M059J (cell line): ENCODE measurements at places on chromosomes 12 and 14. TPM values are rescaled to one million over a fixed set of nuclear protein-coding genes. Genes with fewer than 3 reads are reported as not detected.
A peak's percentile ranks its signal among the peaks of the same experiment; 100 is the strongest.

DNA sequence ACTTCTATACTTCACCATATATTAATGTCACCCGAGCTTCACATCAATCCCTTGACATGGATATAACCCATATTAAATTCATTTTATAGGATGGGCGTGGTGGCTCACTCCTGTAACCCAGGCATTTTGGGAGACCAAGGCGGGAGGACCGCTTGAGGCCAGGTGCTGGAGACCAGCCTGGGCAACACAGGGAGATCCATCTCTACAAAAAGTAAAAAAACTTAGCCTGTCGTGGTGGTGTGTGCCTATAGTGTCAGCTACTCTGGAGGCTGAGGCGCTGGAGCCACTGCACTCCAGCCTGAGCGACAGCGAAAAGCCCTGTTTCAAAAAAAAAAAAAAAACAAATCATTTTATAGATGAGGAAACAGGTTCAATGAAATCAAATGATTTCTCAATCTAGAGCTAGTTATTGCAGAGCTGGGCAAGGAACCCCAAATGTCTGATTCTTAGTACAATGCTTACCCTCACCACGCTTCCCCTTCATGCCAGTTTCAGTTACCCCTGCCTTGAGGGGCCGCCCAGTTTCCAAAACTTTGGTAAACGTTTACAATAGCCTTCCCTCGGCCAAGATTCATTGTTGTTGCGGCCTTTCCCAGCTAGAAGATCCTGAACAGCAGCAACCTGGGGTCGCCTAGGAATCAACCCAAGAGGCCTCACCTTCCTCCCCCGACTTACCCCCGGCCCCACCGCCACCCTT lies 751 bp downstream of the PSMB5 start:
- DNase-seq: no peak

- DNase-seq: peak; percentile 49
Measured at GRCh38 chr14:99604766-99605298, 825 bp upstream of the CCDC85C start.

- no peak for DNase-seq
Measured at GRCh38 chr14:29821661-29822429, 105.8 kb downstream of the PRKD1 start.

The CEBPE gene
- not detected in 2 replicates for total RNA-seq

The TECPR2 gene
- 4.4 and 6.2 TPM in 2 replicates for total RNA-seq

- no peak for DNase-seq
Measured at GRCh38 chr12:38961683-38962082, 56.3 kb upstream of the CPNE8 start.

DNA sequence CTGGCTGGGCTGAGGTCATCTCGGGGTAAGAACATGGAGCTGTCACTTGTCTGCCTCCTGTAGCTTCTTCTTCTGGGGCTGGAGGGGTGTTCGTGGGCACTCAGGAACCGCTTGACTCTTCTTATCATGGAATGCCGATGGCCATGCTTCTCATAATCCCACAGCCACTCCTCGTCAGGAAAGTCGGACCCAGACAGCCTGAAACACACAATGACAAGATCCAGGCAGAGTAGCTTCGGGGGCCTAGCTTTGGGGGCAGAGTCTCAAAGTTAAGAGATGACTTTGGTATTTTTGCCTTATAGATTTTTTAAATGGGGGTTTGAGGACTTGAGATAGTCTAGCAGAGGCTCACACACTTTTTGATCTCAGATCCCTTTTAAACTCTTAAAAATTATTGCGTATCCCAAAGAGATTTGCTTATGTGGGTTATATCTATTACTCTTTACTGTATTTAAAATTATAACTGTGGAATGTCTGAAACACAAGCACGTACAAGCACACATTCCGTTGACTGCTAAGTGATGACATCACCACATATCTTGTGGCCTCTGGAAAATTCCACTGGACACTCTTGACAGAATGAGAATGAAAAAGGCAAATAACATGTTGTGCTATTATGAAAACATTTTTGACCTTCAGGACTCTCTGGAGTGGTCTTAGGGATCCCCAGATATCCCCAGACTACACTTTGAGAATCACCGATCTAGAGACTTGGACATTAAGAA lies 43.3 kb downstream of the BEST3 start:
- DNase-seq: peak; percentile 85

DNA sequence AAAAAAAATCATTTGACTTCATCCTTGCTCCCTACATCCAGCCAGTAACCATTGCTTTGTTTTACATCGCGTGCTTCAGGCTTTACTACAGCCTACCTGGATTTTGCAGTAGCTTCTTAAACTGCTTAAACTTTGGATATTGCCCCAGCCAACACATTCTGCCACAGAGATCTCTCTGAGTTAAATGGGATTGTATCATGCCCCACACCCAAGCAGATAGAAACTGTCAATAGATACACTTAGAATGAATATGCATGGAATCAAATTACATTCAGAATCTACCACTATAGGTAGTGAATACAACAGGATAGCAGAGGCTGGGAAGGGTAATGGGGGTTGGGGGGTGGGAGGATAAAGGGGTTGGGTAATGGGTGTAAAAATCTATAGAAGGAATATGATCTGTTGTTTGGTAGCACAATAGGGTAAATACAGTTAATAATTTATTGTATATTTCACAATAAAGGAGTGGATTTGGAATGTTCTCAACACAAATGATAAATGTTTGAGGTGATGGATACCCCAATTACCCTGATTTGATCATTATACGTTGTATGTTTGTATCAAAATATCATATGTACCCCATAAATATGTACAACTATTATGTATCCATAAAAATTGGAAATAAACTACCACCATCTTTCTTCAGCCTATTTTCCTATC lies 2.7 kb upstream of the MYRFL start:
- DNase-seq: no peak

GRCh38 chr14:69313176-69313575 lies 53.2 kb downstream of the GALNT16 start:
- DNase-seq: no peak

DNA sequence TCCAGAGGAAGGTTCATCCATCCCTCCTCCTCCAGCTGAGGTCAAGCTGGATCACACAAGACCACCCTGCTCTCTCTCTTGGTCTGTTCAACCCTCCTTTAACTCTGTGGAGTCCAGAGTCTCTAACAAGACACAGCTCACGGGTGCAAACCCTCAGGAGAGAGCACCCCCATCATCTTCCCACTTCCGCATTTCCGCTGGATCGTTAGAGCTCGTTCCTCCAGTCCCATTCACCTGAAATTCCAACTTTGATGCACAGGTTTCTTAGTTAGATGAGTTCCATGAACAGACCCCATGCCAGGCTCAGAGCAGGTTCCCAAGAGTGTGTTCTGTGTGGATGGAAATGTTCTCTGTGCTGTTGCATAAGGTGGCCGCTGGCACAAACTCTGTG lies 44.5 kb upstream of the P2RX7 start:
- no peak for DNase-seq

- peak; percentile 27 for DNase-seq
Measured at GRCh38 chr12:110743571-110744093, 941 bp upstream of the PPP1CC start.

DNA sequence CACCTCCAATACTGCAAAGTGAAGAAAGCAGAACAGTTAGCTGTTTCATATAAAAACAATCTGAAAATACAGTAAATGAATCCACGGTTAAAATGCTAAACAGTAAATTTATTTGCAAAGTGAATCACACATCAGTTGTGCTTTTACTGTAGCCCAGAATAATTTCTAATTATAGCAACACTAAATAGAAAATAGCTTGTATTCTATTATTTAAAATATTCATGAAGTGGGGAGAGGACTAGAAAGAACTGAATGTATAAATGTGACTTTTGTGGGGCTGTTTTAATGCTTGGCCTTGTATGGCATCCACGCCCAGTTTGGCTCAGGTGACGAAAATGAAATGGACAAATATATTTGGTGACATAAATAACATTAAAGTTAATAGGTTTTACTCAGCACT lies 148.2 kb downstream of the ATP23 start:
- no peak for DNase-seq

The SAMD15 gene
- total RNA-seq: 0.59 and 1.4 TPM in 2 replicates

The FAM222A gene
- total RNA-seq: 0.89 and 2.1 TPM in 2 replicates

GRCh38 chr12:52949413-52950331 lies 754 bp downstream of the KRT18 start:
- peak; percentile 98 for DNase-seq

DNA sequence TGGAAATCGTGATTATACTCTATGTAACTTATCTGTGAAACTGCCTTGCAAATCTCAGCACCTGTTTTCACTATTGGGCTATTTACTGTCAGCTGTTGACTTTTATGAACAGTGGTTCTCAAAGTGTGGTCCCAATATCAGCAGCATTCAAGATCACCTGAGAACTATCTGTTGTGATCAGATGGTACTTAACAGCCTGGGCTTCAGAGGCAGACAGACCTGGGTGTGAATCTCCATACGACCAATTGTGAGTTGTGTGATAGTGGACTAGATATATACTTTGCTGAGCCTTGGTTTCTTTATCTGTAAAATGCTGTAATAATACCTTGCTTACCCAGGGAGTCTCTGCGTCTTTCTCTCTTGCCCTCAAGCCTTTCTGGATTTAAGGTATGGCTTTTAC lies 105.1 kb downstream of the ERGIC2 start:
- DNase-seq: no peak

The TAS2R46 gene
- not detected in 2 replicates for total RNA-seq

The SLC8A3 gene
- 0.05 TPM in 1 of 2 replicates, not detected in the other for total RNA-seq

GRCh38 chr12:46887870-46888269 lies 62.1 kb upstream of the SLC38A4 start:
- DNase-seq: no peak

The ANAPC7 gene
- total RNA-seq: 70.9 and 71.0 TPM in 2 replicates

The CDCA3 gene
- 123 and 126 TPM in 2 replicates for total RNA-seq

The ACVRL1 gene
- 0.10 and 1.2 TPM in 2 replicates for total RNA-seq

The LPAR5 gene
- total RNA-seq: 0.27 TPM in 1 of 2 replicates, not detected in the other

- DNase-seq: no peak
Measured at GRCh38 chr14:33612197-33612505, 338.7 kb downstream of the EGLN3 start.

The SLCO1B3 gene
- 9.3 and 18.1 TPM in 2 replicates for total RNA-seq

The FGF6 gene
- total RNA-seq: not detected in 2 replicates

- DNase-seq: peak; percentile 29
Measured at GRCh38 chr12:14907953-14908352, 22.3 kb upstream of the MGP start.

- no peak for DNase-seq
Measured at GRCh38 chr14:50669441-50669986, 1.4 kb upstream of the SAV1 start.

DNA sequence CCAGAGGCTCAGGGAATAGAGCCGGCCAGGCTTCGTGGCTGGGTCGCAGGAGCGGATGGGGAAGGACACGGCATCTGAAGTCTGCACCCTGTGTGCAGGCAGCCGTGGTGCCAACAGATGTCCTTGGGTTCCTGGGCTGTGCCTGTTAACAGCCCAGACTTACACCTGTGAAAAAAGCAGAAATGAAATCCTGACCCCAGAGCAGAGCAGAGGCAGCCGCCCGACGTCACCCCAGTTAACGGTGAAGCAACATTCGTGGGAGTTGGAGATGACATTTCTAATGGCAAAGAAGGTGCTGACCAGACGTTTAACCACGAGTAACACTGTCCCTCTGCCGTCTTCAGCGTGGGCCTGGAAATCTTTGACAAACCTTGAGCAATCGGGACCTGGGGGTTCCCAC lies 200.3 kb upstream of the DIO3 start:
- DNase-seq: no peak

The LBHD2 gene
- not detected in 2 replicates for total RNA-seq

GRCh38 chr12:113823816-113824215 lies 142.3 kb downstream of the RBM19 start:
- DNase-seq: no peak

The BCL2L14 gene
- 0.05 and 6.7 TPM in 2 replicates for total RNA-seq

The HCAR1 gene
- total RNA-seq: not detected in 2 replicates

The TAS2R9 gene
- not detected in 2 replicates for total RNA-seq

- peak; percentile 60 for DNase-seq
Measured at GRCh38 chr14:52079239-52079959, 10.5 kb upstream of the NID2 start.

The SLC10A1 gene
- total RNA-seq: not detected in 2 replicates

The EIF2S1 gene
- total RNA-seq: 304 and 324 TPM in 2 replicates

- peak; percentile 29 for DNase-seq
Measured at GRCh38 chr12:22856178-22856577, 231.2 kb downstream of the ETNK1 start.

DNA sequence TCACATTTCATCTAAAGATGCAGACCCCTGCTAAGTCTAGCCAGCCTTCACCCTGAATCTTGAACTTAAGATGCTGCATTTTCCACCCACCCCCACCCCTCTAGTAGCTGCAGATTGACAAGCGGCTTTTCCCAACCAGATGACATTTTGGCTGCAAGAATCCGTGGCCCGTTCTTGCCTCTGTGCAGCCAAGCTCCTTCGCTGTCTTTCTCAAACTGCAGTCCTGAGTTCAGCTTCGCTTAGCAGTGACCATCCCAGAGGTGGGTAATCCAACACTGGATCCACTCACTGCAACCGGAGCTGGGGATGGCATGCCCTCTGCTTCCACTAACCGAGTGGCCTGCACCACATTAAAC lies 765 bp upstream of the NFYB start:
- no peak for DNase-seq

GRCh38 chr12:93704122-93704521 lies 26.9 kb downstream of the CRADD start:
- DNase-seq: no peak

The SLC7A8 gene
- 3.0 and 4.0 TPM in 2 replicates for total RNA-seq

- DNase-seq: no peak
Measured at GRCh38 chr12:123960856-123961255, 11.8 kb downstream of the CCDC92 start.

DNA sequence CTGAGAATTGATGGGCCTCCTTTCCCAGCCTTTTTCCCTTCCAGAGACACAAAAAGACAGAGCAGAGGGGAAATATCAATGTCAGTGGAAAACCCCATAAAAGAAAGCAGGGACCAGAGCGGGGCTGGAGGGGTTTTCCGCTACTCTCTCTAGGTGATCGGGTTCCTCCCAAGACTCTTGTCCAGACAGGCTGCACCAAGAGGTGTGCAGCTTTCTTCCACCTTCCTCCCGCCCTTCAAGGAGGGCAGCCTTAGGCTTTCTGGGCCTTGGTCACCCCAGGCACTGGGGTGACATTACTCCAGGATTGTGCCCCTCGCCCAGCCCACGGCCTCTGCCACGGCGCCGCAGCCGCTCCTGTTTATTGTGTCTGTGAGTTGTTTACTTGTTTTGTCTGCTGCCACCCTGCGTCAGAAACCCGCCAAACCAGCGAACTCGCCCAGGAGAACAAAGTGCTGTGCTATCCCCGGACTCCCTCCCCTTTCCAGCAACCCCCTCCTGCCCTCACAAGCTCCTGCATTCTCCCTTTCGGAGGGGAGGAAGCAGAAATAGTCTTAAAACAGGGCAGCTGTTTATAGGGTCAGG lies 6.7 kb upstream of the HOXC6 start:
- DNase-seq: no peak

The AVPR1A gene
- not detected in 2 replicates for total RNA-seq
